ENCODE measurements at places on chromosomes 12 and 14.

DNA sequence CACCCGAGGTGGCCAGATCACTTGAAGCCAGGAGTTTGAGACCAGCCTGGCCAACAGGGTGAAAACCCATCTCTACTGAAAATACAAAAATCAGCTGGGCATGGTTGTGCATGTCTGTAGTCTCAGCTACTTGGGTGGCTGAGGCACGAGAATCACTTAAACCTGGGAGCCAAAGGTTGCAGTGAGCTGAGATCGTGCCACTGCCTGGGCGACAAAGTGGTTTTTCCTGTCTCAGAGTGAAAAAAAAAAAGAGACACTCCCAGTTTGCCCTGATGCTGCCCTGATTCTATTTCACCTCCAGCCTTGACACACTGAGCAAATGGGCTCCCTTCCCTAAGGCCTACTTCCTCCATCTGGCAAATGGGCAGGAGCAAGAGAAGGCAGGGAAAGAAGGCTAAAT is 28.5 kb upstream of the PLEK2 start:
- DNase-seq, result no peak

- DNase-seq, result no peak
These were observed 10.8 kb downstream of the KRT71 start for GRCh38 chr12:52542157-52542556.

- no peak for DNase-seq
These were observed 80.3 kb downstream of the PRMT8 start for GRCh38 chr12:3571323-3571722.

GRCh38 chr12:94658931-94659330 is 8.6 kb upstream of the TMCC3 start:
- DNase-seq, result no peak

DNA sequence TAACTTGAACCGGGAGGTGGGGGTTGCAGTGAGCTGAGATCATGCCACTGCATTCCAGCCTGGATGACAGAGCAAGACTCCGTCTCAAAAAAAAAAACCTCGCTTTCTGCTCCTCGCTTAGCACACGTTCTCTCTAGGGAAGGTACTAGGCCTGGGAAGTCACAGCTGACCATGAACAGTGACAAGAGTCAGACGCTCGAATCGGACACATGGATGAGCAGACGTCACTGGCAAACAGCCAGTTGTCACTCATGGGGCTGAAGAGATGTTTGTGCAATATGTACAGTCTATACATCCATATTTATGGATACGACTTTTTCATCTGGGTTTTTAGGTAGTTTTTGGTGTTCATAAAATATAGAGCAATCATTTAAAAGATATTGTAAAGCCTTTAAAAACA is 19.4 kb downstream of the TCHP start:
- no peak for DNase-seq

DNA sequence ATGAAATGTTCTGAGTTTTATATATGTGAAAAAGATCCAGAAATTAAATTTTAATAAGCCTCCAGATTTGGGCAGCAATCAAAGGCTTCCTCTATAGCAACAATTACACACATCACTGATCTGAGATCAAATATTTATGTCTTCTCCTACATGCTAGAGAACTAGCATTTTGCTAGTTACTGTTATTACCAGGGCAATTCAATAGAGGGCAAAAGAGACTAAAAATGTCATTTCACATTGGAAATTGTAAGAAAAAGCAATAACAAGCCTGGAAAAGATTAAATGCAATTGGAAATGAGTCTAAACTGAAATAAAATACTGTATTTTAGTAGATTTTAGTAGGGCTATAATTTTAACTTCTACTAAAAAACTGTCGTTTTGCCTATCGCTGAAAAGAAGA is 32.6 kb upstream of the ANO6 start:
- DNase-seq, result no peak

DNA sequence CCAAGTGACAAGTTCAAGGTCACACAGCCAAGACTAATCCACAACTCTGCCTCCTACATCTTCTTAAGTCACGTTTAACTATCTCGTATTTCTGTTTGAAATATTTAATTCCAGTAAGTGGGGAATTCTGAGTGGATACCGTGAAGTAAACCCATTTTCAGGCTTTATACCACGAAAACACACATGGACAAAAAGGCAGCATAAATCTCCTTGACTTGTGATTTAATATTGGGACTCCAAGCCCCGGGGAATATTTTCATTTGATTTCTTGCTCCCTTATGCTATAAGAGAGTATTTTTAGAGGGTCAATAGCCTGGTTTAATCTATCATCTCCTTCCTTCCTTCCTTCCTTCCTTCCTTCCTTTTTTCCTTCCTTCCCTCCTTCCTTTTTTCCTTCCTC is 716.7 kb downstream of the VRK1 start:
- DNase-seq, result no peak

DNA sequence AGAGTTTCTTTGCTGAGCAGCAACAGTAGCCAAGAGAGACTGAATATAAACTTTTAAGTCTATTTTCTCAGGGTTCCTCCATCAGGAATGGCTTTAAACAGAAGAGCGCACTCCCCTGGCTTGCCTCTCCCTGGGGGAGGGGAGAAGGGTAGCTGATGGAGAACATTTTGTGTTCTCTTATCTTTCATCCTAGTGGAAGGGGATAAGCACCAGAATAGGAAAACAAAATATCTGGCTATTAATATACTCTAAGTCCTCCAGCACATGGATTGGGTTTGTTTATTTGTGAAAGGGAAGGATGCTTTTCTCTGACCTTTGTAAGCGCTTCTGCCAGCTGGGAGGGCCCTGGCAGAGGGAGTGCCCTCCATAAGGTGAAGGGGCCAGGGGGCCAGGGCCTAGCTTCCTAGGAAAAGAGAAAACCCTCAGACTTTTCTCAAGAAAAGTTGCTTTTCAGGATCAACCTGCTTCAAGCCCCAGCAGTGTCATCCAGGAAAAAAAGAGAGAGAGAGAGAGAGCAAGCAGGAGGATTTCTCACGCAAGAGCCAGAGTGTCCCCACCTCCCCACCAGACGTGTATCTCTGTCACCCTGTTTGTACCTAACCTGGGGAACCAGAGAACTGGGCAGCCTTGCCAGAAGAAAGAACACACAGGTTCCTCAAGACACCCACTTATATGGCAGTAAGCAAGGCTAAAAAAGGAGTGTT is 34.3 kb upstream of the ATP2A2 start:
- DNase-seq, result no peak

DNA sequence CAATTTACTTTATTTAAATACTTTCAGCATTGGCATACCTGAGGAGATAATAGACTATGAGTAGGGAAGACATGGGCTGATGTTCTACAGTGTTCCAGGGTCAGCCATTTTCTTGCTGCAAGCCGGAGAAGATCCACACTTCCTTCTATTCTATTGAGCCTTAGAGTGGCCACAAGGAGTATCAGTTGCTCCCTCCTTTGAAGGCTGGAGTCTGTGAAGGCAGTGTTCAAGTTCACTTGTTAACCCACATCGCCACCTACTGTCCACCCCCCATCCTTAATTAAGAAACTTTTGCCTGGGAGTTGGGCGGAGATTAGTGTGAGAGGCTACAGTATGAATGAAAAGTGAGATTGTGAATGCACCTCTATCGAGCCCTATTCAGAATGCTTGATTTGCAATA is 666.6 kb downstream of the NRXN3 start:
- no peak for DNase-seq

DNA sequence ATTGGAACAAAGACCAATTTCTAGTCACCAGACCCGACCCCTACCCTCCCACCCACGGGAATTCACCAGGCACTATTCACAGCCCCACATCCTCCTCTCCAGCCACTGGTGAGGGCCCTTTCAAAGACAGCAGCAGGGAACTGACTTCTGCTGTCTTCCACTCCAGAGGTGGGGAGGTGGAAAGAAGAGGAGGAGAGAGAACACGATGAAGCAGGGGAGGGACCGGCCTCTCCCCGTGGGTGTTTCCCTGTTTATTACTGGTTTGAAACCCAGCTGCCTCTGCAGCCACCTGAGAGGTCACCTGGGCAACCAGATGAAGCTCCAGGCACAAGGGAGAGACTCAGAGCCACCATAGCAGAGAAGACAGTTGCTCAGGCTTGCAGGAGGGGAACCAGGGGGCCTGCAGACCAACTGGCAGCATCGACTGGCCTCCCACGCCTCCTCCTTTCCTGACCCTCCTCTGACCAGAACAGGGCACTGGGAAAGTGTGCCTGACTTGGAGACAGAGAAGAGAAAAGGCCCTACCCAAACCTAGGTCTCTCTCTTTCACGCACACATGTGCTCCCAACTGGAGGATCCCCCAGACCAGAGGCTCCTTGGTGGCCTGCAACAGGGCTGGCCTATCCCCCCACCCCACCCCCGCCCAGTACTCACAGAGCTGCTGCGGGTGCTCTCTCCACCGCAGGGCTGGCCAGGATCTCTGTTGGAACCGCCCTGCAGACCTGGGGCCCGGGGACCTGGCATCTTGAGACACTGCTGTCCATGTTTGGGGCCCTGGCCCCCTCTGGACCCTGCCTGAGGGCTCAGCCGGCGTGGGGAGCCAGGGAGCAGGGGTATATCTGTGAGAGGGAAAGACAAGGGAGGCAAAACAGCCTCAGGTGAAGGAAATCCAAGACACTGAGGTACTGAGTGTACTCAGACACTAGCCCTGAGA is 22.8 kb downstream of the ANO2 start:
- no peak for DNase-seq

DNA sequence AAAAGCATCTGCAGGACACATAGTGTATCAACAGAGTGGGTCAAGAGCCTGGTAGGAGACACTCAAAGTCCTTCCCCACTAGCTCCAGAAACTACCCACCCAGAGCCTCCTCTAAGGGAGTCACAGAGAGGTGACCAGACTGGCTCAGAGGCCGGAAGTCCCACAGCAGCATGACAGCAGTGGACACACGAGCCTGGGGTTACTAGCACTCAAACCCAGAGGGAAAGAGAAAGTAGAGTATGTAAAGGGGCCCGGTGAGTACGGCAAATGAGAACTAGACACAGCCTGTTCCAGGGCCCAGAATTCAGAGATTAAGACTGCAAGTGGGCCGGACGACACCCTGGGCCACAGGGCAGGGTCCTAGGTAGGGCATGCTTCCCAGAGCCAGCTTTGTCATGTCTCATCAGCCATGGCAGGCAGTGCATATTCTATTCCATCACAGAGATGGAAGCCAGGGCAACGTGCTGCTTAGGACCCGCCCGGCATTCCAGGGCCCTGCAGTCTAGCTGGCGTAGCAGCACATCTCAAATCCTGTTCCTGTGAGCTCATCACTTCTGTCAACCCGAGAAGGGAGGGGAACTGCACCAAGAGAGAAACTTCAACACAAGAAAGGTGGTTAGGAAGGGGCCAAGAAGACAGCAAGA is 4.2 kb downstream of the IFFO1 start:
- no peak for DNase-seq

DNA sequence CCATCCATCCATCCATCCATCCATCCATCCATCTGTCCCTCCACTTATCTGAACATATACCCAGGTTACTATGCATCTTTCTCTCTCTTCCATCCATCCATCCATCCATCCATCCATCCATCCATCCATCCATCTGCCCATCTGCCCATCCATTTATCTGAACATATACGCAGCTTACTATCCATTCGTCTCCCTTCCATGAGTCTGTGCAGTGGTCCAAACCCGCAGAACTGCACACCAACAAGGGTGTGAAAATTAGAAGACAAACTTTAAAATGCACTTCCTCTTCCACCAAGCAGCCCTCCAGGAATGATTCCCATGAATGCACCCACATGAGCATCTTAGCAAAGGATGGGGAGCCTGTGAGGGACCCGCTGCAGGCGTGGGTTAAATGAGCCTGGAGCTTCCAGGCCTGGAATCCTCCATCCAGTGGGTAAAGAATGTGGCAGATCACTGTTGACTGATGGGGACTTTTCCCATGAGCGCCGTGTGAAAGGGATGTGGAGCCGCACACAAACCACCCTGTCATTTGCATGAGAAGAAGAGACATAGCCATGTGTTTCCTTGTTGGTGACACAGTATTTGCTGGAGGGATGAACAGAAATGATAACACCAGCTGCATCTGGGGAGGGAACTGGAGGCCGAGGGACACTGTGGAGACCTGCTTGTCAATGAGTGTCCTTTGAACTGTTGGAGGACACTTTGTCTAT is 376.6 kb downstream of the ADGRD1 start:
- DNase-seq, result no peak

DNA sequence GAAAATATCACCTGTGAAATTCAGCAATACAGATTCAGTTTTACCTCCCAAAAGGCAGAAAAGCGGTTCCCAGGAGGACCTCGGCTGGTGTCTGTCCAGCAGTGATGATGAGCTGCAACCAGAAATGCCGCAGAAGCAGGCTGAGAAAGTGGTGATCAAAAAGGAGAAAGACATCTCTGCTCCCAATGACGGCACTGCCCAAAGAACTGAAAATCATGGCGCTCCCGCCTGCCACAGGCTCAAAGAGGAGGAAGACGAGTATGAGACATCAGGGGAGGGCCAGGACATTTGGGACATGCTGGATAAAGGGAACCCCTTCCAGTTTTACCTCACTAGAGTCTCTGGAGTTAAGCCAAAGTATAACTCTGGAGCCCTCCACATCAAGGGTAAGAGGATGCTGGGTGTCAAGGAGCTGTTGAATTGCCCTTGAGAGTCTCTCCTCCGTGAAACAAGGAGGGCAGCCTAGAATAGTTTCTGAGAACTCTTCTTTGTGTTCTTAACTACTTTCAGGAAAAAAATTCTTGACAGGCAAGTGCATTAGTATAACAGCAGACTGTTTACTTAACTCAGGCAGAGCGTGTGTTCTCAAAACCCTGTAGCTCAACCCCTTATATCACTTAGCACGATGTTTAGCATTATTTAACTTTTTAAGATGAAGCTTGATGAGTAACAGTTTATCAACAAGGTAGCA is 7.7 kb downstream of the TDP1 start:
- DNase-seq, result no peak

DNA sequence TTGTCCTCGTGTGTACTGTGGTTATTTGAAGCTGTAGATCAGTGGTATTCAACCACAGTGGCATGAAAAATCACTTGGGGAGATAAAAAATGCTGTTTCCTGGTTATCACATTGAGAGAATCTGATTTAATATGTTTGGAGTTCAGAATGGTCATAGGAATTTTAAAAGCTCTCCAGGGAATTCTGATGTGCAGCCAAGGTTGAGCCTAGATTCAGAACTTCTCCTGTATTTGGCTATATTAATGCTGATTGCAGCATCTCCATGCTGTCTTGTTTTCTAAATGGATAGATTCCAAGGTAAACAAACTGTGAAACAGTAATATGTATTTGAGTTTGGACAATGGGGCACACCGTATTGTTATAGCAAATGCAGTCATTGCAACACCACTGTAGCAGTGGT is 982.2 kb upstream of the FBXO33 start:
- no peak for DNase-seq

GRCh38 chr14:41295734-41296133 is 310.9 kb upstream of the LRFN5 start:
- DNase-seq, result no peak

GRCh38 chr12:14244876-14245669 is 120.4 kb upstream of the ATF7IP start:
- no peak for DNase-seq
